Daoy (cell line): ENCODE measurements at places on chromosomes 7 and 10. TPM values are rescaled to one million over a fixed set of nuclear protein-coding genes. Genes with fewer than 3 reads are reported as not detected.

DNA sequence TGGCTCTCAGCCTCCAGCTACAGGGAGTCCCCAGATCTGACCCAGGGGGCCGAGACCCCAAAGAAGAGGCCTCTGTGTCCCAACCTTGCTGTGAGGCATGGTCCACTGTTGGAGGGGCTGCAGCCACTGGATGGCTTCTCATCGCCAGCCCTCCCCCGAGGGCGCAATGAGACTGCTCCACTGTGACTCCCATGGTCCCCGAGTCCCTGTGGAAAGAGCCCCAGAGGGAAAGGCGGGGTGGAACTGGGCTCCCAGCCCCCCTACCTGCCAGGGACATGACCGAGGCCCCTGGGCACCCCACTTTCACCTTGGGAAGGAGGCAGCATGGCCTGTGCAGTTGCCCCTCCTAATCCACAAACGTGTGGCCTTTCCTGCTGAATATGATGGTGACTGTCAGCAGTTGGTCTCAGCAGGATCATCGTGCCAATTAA is 33.5 kb upstream of the RET start:
- DNase-seq, result no peak

- DNase-seq, result peak; percentile 55
These were observed 918 bp downstream of the PWWP2B start for GRCh38 chr10:132397671-132398565.

DNA sequence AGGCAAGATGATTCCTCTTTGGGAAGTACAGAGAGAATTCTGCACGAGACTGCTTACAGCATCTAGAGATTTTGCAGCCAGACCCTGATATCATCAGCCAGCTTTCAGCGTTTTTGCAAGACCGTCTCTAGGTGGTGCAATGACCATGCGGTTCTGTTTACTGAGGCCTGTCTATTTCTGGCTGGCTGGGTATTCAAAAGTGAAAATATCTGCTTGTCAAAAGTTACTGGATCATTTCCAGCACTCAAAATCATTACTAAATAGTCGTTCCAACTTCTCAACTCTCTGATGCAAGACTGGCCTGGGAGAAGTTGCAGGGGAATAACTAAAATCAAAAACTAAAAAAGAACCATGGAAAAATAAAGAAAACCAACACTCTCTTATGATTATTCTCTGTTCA is 240.1 kb downstream of the ELMO1 start:
- DNase-seq, result peak; percentile 69

DNA sequence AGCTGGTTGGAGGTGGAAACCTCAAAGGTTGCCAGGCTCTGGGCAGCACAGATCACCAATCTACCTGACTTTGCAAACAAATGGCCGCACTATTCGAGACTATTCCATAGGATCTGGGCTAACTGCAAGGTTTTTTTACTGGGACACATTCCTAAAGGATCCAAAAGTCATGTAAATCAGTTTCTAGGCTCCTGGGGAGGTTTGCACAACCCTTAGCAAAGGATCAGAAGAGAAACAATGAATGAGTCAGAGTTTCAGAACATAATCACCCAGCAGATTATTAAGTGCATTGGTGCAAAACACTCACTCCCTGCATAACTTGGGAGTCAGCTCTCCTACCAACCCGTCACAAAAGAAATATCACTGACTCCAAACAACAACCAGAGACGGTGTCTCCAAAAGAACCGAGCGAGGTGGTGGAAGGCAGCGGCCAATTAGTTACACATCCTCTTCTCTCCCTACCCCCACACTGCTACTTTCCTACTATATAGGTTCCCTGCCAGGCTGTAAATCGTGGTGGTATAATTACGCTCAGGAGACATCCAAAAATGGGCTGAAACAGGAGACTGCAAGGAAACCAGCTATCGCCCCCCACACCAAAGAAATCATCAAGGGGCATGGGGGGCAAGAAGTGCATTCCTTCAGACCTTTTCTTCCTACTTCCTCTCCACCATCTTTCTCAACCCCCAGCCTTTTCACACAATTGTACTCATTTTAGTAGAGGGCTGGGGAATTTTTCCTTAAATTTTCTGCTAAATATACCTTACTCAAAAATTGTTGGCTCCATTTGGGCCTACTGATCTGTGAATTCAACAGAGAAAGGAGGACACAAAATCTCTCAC is 3.2 kb downstream of the UBE2H start:
- DNase-seq, result peak; percentile 85

- no peak for DNase-seq
These were observed 78.0 kb upstream of the AMPH start for GRCh38 chr7:38709123-38709522.

The PPP1R3C gene
- 0.54 and 0.74 TPM in 2 replicates for total RNA-seq

The CAV2 gene
- total RNA-seq, result 150 and 191 TPM in 2 replicates

The CPN1 gene
- total RNA-seq, result not detected in 2 replicates

The MBL2 gene
- total RNA-seq, result not detected in 2 replicates

DNA sequence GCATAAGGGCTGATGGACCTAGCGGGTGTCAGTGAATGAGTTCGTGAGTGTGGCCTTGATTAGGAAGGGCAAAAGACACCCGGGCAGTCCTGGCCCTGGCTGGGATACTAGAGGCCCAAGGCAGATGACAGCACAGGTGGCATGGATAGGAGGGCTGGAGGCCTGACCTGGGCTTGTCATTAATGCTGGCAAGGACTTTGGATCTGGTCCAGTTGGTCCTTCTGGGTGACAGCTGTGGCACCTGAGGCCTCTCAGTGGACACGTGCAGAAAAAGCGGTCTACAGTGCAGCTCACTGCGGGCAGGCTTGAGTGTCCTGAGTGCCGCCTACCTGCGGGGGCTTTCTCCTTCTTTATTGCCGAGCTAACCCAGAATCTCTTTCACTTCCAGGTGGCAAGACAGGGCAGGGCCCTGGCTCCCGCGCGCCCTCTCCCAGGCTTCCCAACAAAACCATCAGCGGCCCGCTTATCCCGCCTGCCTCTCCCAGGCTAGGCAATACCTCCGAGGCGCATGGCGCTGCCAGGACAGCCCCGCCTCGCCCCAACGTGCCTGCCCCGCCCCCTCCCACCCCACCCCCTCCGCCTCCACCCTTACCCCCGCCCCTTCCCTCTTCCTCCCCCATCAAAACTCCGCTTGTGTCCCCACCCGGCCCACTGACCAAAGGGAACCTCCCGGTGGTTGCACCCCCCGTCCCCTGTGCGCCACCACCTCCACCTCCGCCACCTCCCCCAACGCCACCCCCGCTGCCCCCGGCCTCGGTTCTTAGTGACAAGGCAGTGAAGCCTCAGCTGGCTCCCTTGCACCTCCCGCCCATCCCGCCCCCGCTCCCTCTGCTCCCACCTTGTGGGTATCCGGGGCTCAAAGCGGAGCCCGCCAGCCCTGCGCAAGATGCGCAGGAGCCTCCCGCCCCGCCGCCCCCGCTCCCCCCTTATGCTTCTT is 77.4 kb downstream of the WIPF3 start:
- DNase-seq, result no peak

DNA sequence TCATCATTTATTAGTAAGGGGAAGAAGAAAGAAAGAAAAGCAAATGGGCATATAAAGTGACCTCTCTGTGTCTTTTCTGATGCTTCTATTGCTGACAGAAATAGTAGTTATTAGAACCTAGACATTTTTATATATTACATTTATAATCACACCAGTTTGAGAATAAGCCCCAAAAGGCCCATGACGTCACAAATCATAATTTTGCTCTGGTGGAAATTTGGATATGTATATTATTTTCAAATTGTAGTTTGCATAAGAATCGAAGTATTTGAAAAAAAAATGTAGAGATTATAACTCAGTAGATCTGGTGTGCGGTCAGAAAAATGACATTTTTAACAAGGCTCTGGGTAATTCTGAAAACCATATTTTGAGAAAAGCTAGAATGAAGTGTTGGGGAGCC is 101.2 kb upstream of the STEAP1 start:
- no peak for DNase-seq

GRCh38 chr7:83394776-83395175 is 232.1 kb upstream of the PCLO start:
- no peak for DNase-seq

- DNase-seq, result peak; percentile 48
These were observed 8.0 kb downstream of the COA1 start for GRCh38 chr7:43721193-43721806.

The OR2A7 gene
- total RNA-seq, result 0.11 TPM in 1 of 2 replicates, not detected in the other

The LIPK gene
- total RNA-seq, result not detected in 2 replicates

DNA sequence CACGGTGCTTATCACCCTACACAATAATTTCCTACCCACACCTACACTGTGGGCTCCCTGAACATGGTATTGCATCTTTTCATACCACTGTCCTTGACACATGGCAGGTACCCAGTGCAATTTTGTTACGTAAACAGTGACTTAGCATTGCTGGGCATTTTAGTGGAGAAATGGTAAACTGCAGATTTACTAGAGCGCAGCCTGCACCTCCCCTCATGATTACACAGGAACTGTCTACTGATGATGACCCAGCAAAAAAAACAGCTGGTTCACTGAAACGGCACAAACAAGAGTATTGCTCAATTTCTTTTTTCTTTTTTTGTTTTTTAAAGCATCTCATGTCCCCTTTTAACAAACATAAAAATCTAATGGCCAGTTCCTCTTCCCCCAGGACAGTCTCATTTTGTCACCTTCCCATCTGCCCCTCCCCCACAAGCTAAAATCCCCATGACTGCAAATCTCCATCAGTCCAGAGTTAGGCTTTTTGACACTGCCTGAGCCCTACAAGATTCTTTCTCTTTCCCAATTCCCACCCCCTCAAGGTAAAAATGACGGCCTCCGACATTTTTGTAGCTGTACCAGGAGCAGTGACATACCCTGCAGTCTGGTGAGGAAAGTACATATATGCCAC is 2.8 kb downstream of the ZNF746 start:
- DNase-seq, result no peak

DNA sequence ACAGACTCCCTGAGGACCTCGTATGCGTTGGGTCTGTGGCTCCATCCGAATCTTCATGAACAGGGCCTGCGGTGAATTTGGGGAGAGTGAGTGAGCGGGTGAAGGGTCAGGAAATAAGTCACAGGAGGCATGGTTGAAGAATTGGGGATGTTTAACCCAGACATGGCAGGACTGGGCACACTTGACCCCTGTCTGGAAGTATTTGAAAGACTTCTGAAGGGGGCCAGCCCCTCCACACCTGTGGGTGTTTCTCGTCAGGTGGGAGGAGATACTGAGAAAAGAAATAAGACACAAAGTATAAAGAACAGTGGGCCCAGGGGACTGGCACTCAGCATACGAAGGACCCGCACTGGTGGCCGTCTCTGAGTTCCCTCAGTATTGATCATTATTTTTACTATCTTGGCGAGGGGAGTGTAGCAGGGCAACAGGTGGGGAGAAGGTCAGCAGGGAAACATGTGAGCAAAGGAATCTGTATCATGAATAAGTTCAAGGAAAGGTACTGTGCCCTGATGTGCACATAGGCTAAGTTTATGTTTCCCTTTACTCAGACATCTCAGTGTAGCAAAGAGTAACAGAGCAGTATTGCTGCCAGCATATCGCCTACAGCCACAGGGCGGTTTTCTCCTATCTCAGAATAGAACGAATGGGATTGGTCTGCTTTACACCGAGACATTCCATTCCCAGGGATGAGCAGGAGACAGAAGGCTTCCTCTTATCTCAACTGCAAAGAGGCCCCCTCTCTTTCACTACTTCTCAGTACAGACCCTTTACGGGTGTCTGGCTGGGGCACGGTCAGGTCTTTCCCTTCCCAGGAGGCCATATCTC is 38.2 kb upstream of the PFKFB3 start:
- no peak for DNase-seq

- DNase-seq, result no peak
These were observed 4.1 kb upstream of the RASSF4 start for GRCh38 chr10:44955413-44956070.
